ENCODE measurements at places on chromosomes 11 and 22.

DNA sequence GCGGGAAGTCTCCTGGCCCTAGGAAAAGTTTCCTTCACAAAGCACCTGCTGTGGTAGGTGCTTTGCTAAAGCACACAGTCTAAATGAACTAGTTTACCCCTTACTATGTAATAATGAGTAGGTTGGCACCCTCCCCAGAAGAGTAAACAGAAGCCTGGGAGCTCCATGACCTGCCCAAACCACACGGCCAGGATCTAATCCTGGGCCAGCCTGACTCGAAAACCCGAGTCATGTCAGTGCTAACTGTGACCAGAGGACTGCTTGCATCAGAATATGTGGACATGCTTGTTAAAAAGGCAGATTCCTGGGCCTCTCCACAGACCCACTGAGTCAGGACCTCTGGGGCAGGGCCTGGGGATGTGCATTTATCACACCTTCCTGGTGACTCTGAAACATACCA, 67.7 kb downstream of the PANX1 start:
- DNase-seq = no peak

DNA sequence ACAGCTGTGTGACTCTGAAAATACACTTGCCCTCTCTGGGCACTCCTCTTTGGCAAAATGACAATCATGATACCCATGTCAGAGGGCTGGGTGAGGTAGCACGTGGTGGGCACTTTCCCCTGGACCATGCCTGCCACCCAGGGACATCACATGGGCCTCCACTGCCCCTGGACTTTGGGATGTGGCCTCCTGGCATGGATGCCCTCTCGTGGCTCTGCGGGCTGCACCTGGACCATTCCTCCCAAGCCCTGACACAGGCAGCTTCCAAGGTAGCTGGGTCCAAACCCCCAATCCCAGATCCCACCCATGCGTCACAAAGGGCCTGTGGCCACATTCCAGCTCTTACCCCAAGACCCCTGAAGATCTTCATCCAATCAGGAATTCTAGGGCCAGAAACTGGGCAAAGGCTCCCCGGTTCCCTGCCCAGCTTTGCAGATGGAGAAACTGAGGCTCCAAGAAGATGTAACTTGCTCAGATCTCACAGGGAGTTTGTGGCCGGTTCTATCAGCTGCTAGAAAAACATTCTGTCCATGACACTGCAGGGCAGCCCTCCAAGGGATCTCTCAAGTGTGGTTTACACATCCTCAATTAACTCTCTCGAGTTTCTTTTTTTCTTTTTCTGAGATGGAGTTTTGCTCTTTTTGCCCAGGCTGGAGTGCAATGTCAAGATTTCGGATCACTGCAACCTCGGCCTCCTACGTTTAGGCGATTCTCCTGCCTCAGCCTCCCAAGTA, 35.4 kb upstream of the CYB5R3 start:
- no peak for DNase-seq

- DNase-seq = peak; percentile 93
Measured at GRCh38 chr22:36365020-36365411, 22.8 kb downstream of the MYH9 start.

DNA sequence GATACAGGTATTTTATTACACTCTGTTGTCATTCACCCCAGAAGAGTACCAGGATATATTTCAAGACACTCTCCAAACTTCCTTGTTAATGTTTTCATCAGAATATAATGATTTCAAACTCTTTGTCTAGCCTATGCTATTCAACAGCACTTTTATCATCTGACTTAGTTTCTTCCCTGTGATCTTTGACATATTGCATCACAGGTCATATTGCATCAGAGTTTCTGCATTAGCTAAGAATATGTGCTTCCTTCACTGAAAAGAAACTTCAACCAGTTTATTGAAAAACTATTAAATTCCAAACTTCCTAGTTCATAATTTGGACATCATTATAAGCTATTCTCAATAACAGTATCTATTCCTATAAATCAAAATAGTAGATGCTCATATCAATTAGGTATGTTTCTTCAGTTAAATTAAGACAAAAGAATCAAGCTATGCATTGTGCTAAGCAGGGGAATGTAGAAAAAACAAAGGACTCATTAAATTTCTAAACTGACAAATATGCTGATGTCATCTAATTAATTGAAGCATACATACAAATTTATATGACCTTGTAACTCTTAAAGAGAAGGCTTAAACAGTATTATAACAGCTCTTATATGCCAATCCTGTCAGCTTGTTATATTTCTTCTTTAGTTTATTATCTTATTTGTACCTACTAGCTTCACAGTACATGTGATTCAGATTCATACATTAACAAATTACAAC, 361.8 kb upstream of the LUZP2 start:
- no peak for DNase-seq

- DNase-seq = no peak
Measured at GRCh38 chr11:107592231-107592590, 1.3 kb downstream of the ELMOD1 start.

DNA sequence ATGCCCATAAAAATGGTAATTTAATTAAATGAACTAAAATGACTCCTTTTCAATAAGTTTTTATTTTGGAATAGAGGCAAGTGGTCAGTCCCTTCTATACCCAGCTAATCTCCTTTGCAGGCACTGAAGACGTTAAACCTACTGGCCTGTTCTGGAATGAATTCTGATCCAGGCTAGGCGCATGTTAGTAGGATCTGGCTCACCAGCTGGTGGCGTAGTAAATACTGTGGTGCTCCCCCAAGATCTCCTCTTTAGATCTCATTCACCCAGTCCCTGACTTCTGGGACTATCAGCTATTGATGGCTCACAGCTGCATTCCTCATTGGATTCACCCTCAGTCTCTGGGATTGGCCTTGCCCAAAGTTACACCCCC, 173.7 kb upstream of the DDI1 start:
- DNase-seq = no peak

DNA sequence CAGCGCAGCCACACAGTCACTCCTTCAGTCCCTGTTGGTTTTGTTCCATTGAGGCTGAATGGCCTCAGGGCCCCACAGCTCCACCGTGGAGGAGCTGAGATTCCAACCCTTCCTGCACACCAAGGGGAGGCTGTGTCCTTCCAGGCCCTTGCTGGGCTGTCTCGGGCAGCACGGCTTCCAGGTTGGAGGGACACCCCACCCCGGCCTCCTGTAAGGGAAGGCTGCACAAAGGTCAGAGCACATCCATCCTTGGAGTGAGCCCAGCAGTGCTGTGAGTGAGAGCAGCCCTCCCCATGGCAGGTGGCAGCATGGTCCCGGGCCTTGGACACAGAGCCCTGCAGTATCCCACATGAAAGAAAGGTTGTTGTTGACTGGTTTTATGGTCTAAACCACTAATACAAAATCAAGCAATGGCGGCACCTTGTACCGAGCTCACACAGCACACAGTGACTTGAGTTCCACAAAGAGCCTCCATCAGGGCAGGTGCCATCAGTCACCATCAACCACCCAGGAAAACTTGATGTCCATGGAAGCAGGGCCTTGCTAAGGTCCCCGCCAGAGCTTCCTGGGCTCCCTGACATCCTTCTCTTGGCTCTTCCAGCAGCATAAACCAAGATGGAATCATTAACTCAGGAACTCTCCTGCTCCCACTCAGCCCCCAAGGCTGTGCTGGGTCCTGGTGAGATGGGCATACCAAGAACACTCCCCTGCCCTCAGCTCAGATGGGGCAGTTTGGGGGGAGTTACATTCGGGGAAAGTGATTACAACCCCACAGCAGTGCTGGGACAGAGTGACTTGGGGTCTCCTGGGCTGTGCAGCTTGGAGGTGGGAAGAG, 1500.4 kb downstream of the TBC1D22A start:
- DNase-seq = no peak

GRCh38 chr11:67983951-67984350, 19.9 kb downstream of the UNC93B1 start:
- no peak for DNase-seq

DNA sequence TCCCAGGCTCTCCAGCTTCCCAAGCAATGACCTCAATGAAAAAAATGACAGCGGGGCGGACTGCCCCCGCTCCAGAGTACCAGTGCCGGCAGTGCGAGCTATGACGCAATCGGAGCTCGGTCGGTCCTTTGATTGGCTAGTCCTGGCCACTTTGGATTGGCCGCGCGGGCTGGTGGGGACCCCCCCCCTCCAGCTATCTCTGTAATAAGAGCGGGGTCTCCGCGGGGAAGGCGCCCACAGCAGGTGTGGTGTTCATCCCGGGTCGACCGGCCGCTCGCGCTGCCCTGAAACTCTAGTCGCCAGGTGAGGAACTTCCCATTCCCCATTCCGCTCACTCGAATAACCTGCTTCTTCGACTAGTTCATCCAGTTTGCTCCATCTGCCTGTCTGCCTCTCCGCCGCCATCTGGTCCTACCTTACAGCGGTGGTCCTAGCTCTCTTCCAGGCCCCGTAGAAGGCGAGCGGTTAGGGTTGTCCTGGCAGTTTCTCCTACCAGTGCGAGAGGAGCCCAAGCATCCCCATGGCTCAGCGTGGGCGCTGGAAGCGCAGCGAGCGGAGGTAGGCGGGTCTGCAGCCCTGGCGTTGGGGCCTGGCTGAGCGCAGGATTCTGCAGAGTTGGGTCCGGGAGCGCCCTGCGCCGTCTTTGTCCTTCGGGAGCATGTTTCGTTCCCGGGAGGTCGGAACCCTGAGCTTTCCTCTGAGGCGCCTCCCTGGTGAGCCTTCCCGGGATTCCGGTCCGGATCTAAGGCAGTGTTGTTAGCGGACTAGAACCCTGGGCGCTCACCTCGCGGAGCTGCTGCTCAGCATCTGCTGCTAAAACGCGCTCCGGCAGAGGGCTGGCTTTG, at the start of gene CALCB:
TSS of gene CALCB (plus strand) at position 233 of the 845 bp plus-strand sequence. CDS start 1,126 bp downstream, outside the sequence.
- DNase-seq = peak; percentile 6

DNA sequence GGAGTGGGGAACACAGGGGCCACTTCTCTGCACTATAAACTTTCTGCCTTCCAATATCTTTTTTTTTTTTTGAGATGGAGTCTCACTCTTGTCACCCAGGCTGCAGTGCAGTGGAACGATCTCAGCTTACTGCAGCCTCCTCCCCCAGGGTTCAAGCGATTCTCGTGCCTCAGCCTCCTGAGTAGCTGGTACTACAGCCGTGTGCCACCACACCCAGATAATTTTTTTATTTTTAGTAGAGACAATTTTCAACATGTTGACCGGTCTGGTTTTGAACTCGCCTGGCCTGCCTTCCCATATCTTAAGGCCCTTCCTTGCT, 1.7 kb downstream of the SLC3A2 start:
- DNase-seq = no peak

DNA sequence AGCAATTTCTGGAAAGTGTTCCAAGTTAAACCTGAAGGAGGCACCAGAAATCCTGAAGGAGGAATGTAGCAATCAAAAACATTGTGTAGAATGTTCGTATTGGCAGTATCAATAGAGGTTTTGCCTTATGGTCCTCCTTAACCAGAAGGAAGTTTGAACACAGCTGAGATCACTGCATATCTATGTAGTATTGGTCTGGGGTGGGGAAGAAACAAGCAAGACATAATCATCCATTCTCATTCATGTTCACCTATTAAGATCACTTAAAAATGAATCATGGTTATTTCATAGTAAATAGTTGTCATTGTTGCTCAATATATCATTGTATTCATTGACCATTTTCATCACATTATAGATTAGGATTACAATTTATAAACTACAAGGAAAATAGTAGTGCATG, 160.5 kb downstream of the DDX10 start:
- no peak for DNase-seq

DNA sequence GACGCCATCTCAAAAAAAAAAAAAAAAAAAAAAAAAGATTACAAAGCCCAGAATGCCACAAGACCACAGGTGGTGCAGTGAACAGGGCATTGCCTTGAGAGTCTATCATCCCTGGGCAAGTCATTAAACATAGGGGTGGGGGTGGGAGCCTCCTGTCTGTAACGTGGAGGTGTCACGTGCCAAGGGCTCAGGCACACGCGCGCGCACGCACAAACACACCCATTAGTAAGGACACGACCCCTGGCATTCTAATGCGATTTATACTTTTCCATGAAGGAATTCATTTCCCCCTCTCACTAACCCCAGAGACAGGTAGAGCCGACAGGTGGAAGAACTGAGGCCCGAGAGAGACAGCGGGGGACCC, 5.8 kb upstream of the GCAT start:
- no peak for DNase-seq

DNA sequence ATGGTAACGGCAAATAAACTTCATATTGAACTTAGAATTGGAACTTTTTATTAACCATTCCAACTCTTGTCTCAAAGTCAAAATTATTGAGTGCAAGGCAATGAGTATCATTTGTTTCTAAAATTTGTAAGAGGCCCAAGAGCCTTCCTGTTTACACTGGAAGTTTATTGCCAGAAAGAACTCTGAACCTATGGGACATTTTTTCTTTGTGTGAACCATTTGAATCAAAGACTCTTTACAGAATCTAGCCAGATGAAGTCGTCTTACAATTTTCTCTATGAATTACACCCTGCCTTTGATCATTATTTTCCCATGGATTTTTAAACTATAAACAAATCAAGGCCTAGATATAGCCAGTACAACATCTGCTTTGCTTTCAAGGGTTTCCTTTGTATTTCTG, 2.3 kb upstream of the GUCY1A2 start:
- no peak for DNase-seq

- peak; percentile 20 for DNase-seq
Measured at GRCh38 chr11:63621071-63621470, 6.8 kb upstream of the PLAAT3 start.

GRCh38 chr11:63564056-63564774, 1.0 kb upstream of the PLAAT2 start:
- DNase-seq = peak; percentile 58

GRCh38 chr22:19865141-19865829, 10.6 kb upstream of the GNB1L start:
- DNase-seq = no peak

- DNase-seq = no peak
Measured at GRCh38 chr11:70625582-70626518, 227.5 kb downstream of the CTTN start.

DNA sequence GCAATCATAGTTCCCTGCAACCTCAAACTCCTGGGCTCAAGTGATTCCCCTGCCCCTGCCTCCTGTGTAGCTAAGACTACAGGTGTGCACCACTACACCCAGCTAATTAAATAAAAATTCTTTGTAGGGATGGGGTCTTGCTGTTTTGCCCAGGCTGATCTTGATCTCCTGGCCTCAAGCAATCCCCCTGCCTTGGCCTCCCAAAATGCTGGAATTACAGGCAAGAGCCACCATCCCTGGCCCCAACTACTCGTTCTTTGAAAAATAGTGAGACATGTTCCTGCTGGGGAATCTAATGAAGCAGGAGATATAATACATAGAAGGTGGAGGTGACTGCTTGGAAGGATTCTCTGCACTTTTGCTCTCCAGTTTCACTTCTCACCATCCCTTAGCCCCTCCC, 40.1 kb upstream of the RFPL3 start:
- DNase-seq = no peak

DNA sequence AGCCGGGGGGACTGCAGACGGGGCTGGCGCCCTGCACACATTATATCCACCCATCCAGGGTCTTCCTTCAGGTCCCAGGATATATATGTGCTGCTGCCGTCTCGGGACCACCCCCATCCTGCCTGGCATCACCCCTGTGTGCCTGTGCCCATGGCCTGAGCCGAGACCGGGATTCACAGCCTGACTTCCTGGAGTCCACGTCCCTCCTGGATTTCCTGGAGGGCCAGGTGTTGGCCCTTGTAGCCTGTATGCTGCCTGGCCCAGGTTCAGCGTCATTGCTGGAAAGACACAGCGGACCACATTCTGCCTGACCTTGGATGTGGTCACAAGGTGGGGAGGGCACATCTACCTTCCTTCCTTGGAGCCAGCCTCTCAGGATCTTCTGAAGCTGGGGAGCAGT, 551.1 kb downstream of the BRD1 start:
- DNase-seq = no peak

- DNase-seq = no peak
Measured at GRCh38 chr11:1054143-1055108, 17.9 kb upstream of the MUC6 start.
